Non-pigmented ciliary epithelial cell (primary cell): ENCODE measurements at places on chromosomes 2 and 18.

- no peak for DNase-seq
These were observed 52.5 kb upstream of the SLC14A2 start for GRCh38 chr18:45562567-45563479.

DNA sequence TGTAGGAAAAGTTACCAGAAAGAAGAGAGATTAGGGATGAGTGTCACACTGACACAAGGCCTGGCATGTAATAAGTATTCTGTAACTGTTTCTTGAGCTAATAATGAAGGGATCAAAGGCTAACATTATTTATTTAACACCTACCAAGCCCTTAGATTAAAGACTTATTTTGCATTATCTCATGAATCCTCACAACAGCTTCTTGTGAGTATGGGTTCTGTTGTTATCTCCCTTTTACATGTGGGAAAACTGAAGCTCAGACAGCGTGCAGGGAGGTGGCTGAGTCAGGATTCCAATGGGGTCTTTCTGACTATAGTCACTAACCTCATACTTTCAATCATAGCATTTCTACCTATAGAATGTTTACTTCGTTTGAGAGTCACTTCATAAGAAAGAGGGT, 79.0 kb upstream of the PROKR1 start:
- no peak for DNase-seq

DNA sequence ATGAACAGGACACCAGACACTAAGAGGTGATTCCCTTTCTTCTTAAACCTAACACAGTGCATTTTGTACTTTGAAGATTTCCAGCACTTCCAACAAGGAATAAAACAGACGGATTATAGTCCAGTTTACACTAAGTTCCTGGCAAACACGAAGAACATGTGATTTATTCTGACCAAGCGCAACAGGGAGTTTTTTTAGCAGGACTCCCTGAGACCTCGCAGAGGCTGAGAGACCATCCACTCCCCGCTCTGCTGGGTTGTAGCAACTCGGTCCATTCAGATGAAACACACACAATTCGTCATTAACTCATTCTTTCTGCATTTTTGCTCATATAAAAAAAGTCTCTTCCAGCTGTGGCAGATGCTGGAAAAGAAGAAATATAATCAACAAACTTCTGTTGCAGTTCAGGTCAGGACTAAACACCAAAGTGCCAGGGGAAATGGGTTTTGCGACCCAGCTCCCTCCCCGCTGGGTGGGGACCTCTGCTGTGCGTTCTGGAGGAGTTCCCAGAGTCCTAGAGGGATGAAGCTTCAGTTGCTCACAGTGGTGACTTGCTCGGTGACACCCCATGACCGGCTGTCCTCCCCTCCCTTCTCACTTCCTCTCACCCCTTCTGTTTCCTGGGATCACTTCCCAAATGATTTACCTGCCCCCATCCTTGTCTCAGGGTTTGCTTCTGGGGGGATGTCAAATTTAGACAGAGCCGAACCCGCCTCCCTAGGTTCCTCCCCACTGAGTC, 52.5 kb downstream of the KCNF1 start:
- DNase-seq: no peak

- DNase-seq: no peak
These were observed 74.1 kb upstream of the KLHL14 start for GRCh38 chr18:32846896-32847295.

DNA sequence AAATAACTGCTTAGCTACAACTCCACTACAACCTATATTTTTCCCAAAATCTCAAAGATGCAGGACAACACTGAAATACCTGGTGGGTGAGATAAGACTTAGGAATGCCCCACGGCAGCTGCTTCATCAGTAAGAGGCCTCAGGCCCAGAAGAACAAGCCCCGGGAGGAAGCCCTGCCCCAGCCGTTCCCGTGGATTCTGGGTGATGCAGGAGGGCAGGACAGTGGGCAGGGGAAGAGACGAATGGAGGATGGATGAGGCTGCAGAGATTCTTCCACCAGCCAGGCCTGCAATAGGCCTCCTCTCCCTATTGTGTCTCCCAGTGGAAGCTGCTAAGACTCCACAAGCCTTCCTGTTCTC, 197.9 kb upstream of the HDAC4 start:
- DNase-seq: no peak

- no peak for DNase-seq
These were observed 76.3 kb upstream of the WIPF1 start for GRCh38 chr2:174673876-174674275.

DNA sequence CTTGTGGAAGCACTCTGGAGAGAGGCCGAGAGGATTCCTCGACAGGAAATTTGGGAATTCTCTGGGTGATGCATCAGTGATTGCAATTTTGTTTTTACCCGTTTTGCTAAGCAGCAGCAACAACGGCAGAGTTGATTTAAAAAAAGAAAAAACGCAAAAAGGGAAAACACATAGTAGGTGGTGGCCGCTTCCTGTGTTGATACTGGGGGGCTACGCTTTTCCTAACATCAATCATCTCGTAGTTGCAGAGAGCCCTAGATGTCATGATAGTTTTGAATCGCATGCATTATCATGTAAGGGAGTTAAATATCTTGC, 271 bp upstream of the RBM43 start:
- DNase-seq: no peak

DNA sequence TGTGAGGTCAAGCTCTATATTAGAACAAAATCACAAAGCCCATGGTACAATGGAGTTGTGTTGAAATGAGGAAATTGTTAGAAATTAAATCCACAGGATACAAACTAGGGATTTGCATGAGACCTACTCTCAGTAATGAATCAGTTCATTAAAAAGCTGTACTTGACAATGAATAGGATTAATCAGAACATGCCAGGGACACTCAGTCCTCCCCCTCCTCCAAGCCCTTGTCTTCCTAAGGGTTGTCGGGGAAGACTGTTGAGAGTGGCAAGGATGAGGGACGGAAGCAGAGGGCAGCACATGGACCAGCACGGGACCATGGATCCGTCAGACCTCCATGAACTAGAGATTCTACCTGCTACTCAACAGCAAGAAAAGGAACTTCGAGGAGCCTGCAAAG, 39.8 kb downstream of the SPRED2 start:
- DNase-seq: no peak

DNA sequence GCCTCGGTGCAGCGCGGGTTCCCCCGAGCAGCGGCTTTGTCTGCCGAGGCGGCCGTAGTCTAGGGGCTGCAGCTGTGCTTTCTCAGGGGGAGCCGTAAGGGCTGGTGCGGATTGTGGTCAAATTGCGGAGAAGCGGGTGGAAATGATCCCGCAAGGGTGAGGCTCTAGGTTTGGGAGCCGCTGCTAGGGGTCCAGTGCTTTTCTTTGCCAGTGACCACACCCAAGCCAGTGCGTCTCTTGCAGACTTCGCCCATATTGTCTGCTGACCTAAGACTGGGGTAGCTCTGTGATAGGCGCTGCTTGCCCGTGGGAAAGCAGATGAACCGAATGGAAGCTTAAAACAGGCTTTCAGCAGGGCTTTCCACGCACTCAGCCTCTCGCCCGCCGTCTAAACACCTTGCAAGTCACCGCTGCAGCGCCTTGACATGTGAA, 2.1 kb downstream of the DPYSL5 start:
- DNase-seq: no peak

- peak; percentile 54 for DNase-seq
These were observed 60.2 kb downstream of the RMDN2 start for GRCh38 chr2:37985333-37985732.

GRCh38 chr18:73881396-73881917, 266.2 kb downstream of the FBXO15 start:
- peak; percentile 10 for DNase-seq

DNA sequence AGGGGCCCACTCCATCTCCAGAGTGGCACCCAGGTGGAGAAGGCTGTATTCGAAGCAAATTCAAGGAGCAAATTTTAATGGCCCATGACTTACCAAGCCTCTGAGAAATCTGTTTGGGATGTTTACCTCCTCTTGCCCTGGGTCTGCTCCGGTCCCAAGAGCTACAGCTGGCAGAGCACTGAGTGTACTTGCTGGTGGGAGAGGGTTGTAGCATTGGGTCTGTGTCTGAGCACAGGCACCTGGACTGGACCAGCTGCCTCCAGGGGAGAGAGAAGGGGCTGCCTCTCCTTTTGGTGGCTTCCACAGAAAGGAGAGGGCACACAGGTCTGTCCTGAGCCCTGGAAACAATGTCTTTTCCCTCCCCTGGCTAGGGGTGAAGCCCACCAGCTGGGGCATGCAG, 9.8 kb downstream of the EN1 start:
- DNase-seq: no peak

DNA sequence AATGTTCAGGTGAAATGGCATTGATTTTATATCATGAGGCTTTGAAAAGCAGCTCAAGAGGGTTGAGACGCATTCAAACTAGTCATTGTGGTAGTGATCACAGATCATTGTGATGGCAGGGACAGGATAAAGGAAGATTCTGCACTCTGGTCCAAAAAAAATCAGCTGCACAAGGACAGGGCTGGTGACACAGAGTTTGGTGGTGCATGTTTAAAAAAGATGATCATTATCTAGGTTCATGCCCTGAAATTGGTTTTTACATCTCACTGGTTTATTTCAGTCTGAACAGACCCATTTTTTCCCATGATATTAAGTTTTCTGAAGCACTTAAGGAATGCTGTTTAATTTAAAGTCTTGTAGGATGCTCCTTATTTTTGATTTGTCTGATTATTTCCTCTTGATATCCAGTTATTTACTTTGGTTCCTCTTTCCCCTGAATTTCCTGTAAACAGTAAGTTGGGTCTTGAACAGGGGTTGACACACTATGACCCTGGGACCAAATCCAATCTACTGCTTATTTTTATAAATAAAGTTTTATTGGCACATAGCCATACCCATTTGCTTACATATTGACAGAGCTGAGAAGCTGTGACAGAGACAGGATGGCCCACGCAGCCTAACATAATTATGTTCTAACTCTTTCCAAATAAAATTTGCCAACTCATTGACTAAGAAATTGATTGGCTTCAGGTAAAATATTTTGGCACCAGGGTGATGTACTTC, 98.4 kb downstream of the UPP2 start:
- no peak for DNase-seq

DNA sequence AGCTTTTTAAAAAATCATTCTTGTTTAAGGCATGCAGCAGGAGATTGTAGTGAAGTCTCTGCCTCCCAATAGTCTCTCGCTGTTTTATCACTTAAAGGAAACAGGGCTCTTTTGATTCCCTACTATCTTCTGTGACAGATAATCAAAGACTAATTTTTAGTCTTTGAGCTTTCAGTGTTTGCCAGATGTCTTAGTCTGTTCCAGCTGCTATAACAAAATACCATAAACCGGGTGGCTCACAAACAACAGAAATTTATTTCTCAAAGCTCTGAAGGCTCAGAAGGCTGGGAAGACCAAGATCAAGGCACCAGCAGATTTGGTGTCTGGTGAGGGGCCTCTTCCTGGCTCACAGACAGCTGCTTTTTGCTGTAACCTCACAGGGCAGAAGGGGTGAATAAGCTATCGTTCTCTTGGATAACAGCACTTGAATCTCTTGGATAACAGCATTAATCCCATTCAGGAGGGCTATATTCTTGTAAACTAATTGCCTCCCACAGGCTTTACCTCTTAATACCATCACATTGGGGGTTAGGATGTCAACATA, 37.8 kb upstream of the STAT4 start:
- DNase-seq: no peak

DNA sequence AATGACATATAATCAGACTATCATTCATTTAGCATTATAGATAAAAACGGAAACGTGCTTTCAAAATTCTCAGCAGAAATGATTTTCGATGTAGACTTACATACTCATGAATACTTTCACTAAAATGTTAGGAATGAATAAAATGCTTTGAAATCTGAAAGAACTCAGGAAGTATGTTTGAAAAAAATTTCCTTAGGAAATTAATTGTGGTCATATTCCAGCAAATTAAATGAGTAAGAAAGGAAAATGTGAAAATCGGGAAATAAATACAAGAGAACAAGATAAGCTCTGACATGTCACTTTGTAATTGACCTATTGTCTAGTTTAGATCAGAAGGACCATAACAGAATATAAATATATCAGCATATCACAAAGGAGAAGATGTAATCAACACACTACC, 981.0 kb upstream of the CDH2 start:
- no peak for DNase-seq
